ENCODE measurements at places on chromosomes 5 and 9.

GRCh38 chr5:78127875-78128274, 166.6 kb downstream of the AP3B1 start:
- DNase-seq: no peak

DNA sequence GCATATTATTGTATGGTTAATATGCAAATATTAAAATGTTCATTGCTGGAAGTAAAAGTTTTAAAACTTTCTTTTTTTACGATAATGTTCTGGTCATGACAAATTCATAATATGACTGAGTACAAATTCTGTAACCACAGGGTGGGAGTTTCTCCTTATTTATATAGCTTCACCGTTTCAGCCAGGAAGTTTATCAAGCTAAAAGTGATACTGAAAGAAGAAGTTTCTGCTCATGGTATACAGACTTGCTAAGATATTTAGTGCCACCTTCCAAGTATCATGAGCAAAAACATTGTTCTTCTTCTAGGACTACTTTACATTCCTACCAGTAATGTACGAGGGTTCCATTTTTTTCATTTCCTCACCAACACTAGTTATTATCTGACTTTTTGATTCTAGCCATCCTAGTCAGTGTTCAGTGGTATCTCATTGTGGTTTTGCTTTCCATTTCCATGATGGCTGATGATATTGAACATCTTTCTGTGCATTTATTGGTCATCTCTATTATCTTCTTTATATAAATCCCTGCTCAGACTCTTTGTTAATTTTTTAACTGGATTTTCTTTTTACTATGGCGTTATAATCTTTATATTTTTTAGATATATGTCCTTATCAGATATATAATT, 94.2 kb upstream of the PRRC1 start:
- no peak for DNase-seq

GRCh38 chr5:139886213-139886612, 90.6 kb downstream of the PSD2 start:
- DNase-seq: no peak

DNA sequence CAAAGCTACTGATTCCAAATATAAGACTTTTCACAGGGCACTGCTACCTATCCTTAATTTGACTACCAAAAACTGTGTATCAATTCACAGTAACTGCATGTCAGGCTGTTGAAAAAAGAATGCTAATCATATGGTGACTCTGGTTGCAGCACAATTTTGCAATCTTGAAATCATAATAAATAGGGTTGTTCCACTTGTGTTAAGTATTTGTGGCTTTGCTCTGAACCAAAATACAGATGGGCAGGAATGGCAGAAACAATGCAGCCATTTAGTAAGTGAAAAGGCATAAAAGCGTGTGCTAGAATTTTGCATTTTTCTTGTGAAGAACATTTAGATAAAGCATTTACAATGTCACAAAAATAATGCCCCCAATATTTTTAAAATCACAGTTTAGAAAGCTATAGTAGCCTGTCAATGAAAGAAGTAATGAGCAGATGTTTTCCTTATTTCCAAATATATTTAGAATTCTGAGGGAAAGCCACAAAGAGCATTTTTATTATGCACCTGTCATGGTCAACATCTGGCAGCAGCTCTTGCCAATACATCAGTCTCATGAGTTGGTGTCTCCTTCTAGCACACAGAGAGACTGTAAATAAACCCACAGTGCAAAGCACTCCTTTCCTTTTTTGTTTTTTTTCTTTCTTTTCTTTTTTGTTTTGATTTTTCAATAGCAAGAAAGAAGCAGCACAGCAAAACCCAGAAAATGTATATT, 54.8 kb upstream of the PAM start:
- no peak for DNase-seq
